ENCODE measurements at places on chromosomes 6 and 20.

- no peak for DNase-seq
These were observed 7.9 kb upstream of the ITPR3 start for GRCh38 chr6:33613146-33613794.

DNA sequence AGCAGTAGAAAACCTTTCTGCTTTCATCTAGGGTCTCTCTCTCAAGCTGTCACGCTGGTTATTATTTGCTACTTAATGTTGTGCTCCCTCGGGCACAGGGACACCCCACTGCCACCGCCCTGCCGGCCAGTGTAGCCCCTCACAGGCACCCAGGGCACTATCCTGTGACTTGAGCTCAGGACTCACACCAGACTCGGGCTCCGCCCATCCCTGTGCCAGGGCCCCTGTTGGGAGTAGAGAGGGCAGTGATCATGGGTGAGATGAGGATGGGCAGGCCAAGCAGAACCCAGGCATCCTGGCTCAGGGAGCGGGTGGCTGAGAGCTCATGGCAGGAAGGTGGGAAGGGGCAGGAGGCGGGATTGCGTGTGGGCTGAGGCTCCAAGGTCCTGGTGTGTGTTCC, 371.9 kb downstream of the ZFAND3 start:
- DNase-seq = no peak

- DNase-seq = no peak
These were observed 107.1 kb downstream of the CEBPB start for GRCh38 chr20:50297498-50298376.

- DNase-seq = no peak
These were observed 38.8 kb upstream of the SPACA1 start for GRCh38 chr6:88008831-88009231.

GRCh38 chr6:157304899-157305663, 18.2 kb downstream of the TMEM242 start:
- DNase-seq = no peak

DNA sequence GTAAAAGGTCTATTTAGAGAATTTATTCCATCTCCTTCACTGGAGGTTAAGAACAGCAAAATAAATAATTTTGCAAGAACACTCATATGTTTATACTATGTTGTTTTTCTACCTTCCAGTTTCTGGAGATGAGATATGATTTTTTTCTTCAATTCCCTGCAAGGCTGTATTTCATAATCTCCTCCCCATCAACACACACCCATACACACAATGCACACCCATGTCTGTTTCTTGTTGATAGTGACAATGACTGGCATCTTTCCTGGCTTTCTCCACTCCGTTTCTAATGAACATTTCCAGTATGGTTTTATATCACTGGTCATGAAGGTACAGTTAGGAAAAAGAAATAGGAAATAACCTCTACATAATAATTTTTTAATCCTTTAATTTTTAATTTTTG, 202.1 kb downstream of the ARHGAP18 start:
- no peak for DNase-seq

GRCh38 chr6:144753023-144753705, 468.0 kb downstream of the UTRN start:
- no peak for DNase-seq

GRCh38 chr20:2381303-2381702, 602 bp downstream of the TGM6 start:
- no peak for DNase-seq

GRCh38 chr20:57686931-57687652, 22.7 kb downstream of the PMEPA1 start:
- DNase-seq = no peak

GRCh38 chr20:61524951-61525666, 273.0 kb downstream of the CDH4 start:
- no peak for DNase-seq

DNA sequence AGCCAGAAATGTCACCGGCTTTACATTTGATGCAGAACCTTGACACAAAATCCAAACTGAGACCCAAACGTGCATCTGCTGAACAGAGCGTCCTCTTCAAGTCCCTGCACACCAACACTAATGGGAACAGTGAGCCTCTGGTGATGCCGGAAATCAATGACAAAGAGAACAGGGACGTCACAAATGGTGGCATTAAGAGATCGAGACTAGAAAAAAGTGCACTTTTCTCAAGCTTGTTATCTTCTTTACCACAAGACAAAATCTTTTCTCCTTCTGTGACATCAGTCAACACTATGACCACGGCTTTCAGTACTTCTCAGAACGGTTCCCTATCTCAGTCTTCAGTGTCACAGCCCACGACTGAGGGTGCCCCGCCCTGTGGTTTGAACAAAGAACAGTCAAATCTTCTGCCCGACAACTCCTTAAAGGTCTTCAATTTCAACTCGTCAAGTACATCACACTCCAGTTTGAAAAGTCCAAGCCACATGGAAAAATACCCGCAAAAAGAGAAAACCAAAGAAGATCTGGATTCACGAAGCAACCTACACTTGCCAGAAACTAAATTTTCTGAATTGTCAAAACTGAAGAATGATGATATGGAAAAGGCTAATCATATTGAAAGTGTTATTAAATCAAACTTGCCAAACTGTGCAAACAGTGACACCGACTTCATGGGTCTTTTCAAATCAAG, 108.4 kb downstream of the RTN4IP1 start:
- no peak for DNase-seq

GRCh38 chr6:53752440-53752839, 42.4 kb upstream of the LRRC1 start:
- DNase-seq = no peak

- no peak for DNase-seq
These were observed 18.3 kb downstream of the ETV7 start for GRCh38 chr6:36368921-36369865.

GRCh38 chr6:7047128-7047527, 60.6 kb upstream of the RREB1 start:
- no peak for DNase-seq

- no peak for DNase-seq
These were observed 27.0 kb downstream of the CST9L start for GRCh38 chr20:23541330-23541729.

GRCh38 chr6:25934735-25935313, 4.3 kb upstream of the SLC17A2 start:
- DNase-seq = no peak

DNA sequence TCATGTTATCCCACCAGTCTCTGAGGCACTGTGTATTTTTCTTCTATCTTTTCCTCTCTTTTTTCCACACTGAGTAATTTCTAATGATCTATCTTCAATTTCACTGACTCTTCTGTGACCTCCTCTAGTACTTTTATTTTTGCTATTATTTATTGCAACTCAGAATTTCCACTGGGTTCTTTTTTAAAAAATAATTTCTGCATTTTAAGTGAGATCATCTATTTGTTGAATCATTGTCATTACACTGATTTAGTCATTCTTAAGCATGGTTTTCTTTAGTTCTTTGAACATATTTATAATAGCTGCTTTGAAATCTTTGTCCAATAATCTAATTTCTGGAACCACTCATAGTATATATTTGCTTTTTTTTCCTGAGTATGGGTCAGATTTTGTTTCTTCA, 96.7 kb upstream of the SLC22A16 start:
- DNase-seq = no peak

DNA sequence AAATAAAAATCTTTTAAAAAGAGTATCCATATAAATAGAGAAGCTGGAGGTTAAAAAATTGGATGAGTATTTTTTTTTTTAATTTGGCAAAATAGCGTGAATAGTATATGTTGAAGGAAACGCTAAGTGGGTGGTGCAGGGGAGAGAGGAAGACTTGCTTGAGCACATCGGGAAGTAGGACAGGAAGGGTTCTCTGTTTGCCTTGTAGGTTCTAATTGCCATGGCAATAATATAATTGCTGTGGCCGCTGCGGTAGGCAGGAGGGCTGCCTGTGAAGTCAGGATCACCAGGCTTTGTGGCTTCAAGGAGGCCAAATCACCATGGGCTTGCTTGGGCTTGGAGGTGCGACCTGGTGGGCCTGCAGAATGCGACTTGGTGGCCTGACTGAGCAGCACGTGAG, 35.1 kb downstream of the IGF2R start:
- no peak for DNase-seq

DNA sequence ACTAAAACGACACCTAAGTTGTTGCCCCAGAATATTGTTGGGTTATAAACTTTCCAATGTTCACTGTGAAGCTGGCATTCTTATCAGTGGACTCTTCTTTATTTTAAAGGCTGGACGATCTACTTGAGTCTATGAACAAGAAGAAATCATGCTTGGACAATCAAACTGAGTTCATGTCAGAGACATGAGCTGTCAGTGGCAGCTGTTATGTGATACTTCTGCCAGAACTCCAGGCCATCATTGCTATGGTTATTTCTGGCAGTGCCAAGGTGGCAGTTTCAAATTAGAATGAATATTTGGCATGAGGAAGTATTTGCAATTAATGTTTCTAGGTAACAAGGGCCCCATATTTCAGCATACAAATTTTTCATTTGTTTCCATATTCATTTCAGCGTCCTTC, 417.3 kb downstream of the LMBRD1 start:
- DNase-seq = no peak

DNA sequence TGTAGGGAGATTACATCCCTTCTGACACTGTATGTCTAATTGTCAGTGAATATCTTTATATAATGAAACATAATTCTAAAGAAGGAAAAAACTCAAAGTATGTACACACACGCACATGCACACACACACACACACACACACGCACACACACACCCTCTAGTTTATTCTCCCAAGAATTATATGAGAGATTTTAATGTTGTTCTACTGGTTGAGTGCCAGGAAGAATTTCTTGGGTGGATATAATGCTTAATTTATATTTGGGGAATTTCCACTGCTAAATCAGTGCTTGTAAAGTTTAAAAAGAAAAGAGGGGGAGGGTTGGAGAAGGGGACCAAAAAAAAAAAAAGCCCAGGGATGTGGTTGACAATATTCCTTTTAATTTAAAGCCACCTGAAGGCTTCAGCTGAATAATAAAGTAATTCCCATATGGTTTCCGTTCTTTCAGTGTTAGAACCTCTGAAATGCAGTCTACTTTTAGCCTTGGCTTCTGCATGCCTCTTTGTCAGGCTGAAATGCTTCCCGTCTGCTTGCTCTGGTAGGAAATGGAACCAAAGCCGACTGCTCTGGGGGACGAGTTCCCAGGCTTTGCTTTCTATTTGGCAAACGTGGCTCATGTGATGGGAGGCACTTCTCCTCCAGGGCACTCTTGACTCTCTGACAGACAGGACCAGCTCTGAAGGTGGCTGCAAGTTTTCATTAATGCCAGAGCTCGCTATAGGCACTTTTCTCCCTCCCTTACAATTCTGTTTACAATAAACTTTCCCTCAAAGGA, 225.4 kb downstream of the PRL start:
- DNase-seq = no peak

DNA sequence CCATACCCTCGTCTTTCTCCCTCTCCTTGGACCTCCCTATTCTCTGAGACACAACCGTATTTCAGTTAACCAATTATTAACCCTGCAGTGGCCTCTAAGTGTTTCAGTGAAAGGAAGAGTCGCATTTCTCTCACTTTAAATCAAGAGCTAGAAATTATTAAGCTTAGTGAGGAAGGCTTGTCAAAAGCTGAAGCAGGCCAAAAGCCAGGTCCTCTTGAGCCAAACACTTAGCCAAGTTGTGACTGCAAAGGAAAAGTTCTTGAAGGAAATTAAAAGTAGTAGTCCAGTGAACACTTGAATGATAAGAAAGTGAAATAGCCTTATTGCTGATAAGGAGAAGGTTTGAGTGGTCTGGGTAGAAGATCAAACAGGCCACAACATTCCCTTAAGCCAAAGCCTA, 58.3 kb downstream of the SNX9 start:
- DNase-seq = no peak

GRCh38 chr6:124887872-124888580, 74.2 kb upstream of the RNF217 start:
- DNase-seq = no peak

DNA sequence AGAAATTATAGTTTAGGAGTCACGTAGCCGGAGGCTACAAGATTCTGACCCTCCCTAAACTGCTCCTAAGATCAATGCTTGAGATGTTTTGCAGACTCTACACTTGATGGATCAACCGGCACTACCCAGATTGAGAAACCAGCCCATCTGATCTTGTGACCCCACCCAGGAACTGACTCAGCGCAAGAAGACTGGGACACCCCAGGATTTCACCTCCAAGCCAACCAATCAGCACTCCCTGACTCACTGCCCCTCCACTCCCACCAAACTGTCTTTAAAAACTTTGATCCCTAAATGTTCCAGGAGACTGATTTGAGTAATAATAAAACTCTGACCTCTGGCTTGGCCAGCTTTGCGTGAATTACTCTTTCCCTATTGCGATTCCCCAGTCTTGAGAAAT, 99.8 kb downstream of the OPRM1 start:
- no peak for DNase-seq

- DNase-seq = no peak
These were observed 31.6 kb upstream of the CCN2 start for GRCh38 chr6:131982740-131983259.

DNA sequence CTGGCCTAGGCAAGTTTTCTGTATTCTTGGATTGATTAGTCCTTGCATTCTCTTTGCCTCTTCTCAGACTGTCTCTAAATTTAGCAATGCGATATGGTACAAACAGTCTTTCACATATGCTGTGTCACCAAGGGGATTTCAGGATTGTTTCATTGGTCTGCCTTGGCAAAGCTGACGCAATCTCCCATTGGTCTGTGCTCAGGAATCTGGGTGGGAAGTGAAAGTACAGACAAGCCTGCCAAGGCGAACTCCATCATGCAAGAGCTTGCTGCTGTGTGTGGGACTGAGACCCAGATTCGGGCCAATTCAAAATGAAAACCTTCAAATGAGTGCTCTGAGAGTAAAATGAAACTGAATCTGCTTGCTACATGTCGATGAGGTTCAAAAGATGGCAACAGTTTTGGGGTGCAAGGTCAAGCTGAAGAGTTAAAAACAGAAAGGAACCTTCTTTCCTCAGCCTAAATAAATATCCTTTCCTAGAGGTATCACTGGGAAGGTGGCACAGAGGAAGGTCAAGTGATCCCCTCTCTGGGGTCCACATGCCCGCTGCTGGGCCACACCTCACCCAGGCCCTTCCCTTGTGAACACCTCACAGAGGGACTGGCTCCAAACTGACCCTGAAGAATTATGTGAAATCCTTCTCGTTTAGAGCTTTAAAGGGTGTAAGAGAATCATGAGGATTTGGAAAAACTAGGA, 198.8 kb upstream of the PREP start:
- DNase-seq = no peak

GRCh38 chr6:167650730-167651317, 175.9 kb upstream of the AFDN start:
- DNase-seq = no peak

DNA sequence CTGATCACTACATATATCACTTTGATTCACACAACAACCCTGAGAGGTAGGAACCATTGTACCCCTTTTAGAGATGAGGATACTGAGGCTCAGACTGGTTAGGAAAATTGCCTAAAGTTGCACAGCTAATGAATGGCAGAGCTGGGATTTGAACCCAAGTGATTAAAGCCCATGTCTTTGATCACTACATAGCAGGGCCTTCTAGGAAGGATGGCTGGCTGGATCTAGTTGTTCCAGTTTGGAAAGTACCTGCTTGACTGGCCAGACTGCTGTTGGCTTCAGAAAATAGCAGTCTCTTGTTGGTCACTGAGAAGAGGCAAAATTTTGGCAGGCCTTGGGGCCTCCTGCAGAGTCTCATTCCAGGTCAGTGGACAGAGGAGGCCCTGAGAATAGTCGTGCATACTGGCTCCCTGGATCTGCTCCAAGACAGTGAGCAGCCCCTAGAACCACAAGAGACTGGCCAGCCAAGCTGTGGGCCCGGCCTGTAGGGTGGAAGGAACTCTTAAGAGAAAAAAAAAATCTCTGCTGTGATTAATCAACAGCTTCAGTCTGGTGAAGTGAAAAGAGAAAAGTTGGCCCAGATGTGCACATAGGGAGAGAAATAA, 17.5 kb downstream of the PPARD start:
- no peak for DNase-seq

GRCh38 chr6:83125425-83125824, 58.0 kb downstream of the DOP1A start:
- DNase-seq = no peak
